H9 (cell line): ENCODE measurements at places on chromosomes 12 and 14. TPM values are rescaled to one million over a fixed set of nuclear protein-coding genes. Genes with fewer than 3 reads are reported as not detected.

Gene RTL1
- total RNA-seq: not detected in 2 replicates

GRCh38 chr14:80607430-80608190 is 333.9 kb downstream of the CEP128 start:
- no peak for DNase-seq

DNA sequence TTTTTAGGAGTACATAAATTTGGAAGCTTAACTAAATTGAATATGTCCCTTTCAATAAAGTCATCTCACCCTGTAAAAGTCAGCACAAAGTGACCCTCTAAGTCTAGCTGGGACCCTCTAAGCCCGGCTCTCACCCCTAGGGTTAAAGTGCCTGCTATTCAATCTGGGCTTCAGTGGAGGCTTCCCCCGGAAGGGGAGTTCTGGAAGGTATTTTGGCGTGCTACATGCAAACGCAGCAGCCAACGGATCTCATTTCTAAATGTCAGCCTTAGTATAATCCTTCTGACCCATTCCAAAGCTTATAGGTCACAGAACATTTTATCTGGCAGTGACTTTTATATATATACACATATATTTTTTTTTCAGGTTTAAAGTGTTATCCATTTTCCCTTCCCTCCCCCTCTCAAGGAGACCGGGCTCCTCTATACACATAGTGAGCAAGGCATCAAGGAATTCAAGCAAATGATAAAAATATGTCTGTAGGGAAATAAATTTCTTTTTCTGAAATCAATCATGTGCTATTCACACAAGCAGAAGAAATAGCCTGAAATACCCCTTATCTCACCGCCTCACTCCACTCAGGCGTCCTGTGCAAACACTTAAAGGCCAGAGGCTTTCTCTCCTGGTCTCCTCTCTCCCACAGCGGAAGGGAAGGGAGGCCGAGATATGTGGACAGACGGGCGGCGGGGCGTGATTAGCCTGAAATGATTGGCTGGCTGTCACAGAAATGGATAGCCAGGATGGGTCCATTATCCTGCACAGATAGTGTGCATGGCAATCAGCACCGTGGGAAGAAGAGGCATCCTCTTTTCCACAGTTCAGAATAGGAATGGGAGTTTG is 301.7 kb downstream of the GALC start:
- DNase-seq: no peak

Gene GAS2L3
- 11.7 and 15.8 TPM in 2 replicates for total RNA-seq

GRCh38 chr14:66652525-66653106 is 144.7 kb downstream of the GPHN start:
- DNase-seq: no peak

Gene OR4K17
- not detected in 2 replicates for total RNA-seq

Gene PRICKLE1
- total RNA-seq: 20.0 and 20.5 TPM in 2 replicates

Gene EID3
- 1.2 and 1.4 TPM in 2 replicates for total RNA-seq

GRCh38 chr14:33647385-33647786 is 303.5 kb downstream of the EGLN3 start:
- DNase-seq: no peak

Gene PTPRB
- 1.2 and 1.4 TPM in 2 replicates for total RNA-seq

DNA sequence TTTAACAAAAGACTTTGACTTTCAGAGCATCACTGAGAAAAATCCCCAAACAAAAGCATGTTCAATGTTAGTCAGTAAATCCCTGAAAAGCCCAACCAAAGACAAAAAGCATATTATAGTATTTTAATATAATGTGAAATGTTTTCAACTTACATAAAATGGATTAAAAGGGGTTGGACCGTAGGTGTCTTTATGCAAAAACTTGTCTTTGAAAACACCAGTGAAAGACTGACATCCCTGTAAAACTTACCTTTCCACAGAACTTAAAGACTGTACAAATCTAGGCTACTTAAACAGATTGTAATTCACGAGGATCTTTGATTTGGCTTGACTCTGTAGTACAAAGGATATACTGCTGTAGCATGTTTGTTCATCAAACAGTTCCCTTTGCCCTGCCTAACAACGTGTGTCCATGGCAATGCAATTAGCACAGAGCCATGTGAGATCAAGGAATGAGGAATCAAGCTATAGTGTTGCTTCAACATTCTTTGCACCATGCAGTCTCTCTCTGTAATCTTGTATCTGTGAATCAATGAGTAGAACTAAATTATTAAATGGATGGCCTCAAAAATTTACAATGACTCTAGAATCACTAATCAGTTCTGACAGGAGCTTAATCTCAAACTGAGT is 138.5 kb upstream of the SYT1 start:
- DNase-seq: no peak

Gene GPR162
- total RNA-seq: 4.6 and 6.1 TPM in 2 replicates

Gene EP400
- 53.3 and 61.7 TPM in 2 replicates for total RNA-seq

GRCh38 chr12:118059341-118060191 is 1.4 kb downstream of the WSB2 start:
- no peak for DNase-seq

DNA sequence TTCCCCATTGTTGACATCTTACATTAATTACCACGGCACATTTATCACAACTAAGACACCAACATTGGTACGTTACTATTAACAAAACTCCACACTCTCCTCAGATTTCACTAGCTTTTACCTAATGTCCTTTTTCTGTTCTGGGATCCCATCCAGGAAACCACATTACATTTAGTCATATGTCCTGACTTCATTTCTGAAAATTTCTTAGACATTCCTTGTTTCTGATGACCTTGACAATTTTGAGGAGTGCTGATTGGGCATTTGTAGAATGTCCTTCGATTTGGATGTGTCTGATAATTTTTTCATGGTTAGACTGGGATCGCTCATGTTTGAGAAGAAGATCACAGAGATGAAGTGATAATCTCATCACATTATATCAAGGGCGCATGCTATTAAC is 34.6 kb upstream of the ACSM4 start:
- DNase-seq: no peak

Gene DCN
- not detected in 2 replicates for total RNA-seq

DNA sequence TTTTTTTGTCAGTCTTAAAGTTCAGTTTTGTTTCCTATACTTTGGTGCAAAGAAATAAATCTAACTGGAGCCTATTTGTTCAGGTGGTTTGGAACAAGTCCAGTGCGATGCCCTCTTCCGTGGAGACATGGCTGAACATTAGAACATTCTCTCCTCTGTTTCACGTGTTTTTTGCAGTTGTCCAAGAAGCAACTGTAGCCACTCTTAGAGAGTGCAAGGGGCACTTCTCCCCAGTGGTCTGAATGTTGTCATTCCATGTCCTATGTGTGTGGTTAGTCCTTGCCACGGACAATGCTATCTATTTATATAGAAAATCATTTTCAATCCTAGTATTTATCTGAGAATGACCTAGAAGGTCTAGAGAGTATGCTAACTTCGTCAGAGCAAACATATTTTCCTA is 1232.5 kb upstream of the SEL1L start:
- no peak for DNase-seq

DNA sequence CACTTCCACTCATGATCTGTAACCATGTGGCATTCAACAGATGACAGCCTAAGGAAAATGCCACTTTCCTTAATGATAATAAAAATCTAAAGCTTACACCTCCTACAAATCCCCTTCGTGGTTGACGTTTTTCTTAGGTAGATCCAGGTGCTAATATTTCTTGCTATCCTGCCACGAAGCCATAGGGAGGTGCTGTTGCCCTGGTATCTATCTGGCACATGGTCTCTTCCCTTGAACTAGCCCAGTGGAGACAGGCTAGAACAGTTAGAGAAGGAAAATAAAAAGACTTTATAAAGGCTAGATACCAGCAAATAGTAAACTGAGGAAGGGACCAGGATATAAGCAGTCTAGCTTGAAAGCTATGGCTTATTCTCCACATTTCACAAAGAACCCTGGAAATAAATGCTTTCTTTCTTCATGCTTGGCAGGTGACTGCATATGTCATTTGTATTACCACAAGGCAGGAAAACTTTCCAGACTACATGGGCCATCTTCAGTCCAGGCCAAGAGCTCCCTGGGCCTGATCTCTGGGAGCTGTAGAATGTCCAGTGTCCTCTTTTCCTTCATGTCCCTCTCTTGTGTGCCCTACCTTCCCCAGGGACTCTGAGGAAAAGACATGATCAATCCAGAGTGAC is 15.3 kb downstream of the SPIC start:
- DNase-seq: peak; percentile 71
